ENCODE measurements at places on chromosomes 13 and 19. TPM values are rescaled to one million over a fixed set of nuclear protein-coding genes. Genes with fewer than 3 reads are reported as not detected.

Gene COMP
- total RNA-seq = not detected

Gene PLK5
- total RNA-seq = not detected

- peak overlapping the region; percentile 98 for H3K27ac ChIP-seq
- peaks cover 39% of the 10 kb centered on the region for H3K36me3 ChIP-seq
- no peak for DNase-seq
- H3K4me3 ChIP-seq = peak overlapping the region; percentile 100
- peaks cover 29% of the 10 kb centered on the region for H3K4me1 ChIP-seq
These were observed 2.7 kb downstream of the CALM3 start for GRCh38 chr19:46603752-46604231.

GRCh38 chr13:37960427-37960826 lies 90.9 kb upstream of the TRPC4 start:
- H3K27ac ChIP-seq = no peak overlapping the region
- no peaks in the 10 kb centered on the region for H3K36me3 ChIP-seq
- H3K4me1 ChIP-seq = no peaks in the 10 kb centered on the region
- no peak for DNase-seq

DNA sequence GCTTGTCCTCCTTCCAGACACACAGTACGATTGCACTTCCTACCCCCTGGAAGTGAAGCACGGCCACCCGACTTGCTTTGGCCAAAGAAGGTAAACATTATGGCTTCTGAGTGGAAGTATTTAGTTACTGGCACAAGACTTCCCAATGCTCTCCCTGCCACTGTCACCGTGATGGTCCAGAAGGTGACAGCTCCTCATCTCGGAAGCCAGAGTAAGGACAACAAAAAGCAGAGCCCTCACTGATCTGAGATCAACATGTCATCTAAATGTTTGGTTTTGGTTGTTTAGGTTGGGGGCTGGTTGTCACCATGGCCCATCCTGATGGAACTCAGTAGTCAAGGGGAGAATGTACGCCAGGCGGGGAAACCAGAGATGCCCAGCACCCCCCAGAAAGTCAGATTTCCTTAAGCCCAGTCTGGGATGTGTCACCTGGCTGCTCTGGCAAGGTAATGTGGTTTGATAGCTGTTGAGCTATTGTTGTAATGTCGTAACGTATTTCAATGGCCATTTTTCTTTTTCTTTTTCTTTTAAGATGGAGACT lies 170.1 kb upstream of the ZNF536 start:
- H3K4me1 ChIP-seq = no peaks in the 10 kb centered on the region
- peaks cover 2% of the 10 kb centered on the region for H3K27me3 ChIP-seq
- H3K4me3 ChIP-seq = no peak overlapping the region

Gene MYBPC2
- total RNA-seq = 0.22 TPM

GRCh38 chr13:73450583-73450982 lies 391.8 kb downstream of the KLF5 start:
- no peak for DNase-seq
- no peaks in the 10 kb centered on the region for H3K36me3 ChIP-seq
- H3K4me1 ChIP-seq = no peaks in the 10 kb centered on the region
- H3K27ac ChIP-seq = no peak overlapping the region
- H3K4me3 ChIP-seq = no peak overlapping the region
- H3K27me3 ChIP-seq = no peaks in the 10 kb centered on the region

DNA sequence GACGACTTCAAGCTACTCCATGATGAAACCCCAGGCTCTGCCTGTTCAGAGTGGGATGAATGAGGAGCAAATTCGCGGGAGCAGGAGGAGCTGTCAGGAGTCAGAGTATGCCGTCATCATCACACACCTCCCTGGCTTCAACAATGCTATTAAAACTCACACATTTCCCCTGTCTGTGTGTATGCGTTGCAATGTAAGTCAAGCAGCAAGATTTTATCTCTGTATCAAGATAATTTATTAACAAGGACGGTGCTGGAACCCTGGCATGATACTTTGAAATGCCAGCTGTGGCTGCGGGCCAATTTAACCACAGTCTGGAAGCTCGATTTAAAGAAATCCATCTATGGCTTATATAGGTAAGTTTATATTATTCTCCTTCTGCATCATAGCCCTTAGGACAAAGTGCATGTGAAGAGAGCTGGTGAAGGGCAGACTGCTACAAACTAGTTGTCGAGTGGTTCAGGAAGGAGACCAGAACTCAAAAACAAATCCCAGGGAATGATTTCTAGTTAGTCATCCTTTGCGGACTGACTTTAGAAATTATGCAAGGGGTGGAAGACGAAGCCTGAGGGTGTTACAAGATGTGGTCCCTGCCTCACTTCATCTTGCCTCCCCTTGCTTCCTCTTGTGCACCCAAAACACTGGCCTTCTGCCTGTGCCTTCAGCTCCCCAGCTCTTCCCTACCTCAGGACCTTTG lies 486.5 kb downstream of the COG6 start:
- H3K36me3 ChIP-seq = peaks cover 2% of the 10 kb centered on the region
- H3K27me3 ChIP-seq = no peaks in the 10 kb centered on the region
- DNase-seq = no peak
- H3K4me1 ChIP-seq = peaks cover 36% of the 10 kb centered on the region

GRCh38 chr13:97742084-97742483 lies 211.4 kb upstream of the IPO5 start:
- no peak overlapping the region for H3K4me3 ChIP-seq
- H3K4me1 ChIP-seq = no peaks in the 10 kb centered on the region
- no peaks in the 10 kb centered on the region for H3K36me3 ChIP-seq
- no peaks in the 10 kb centered on the region for H3K27me3 ChIP-seq

- H3K4me3 ChIP-seq = no peak overlapping the region
- peaks cover 3% of the 10 kb centered on the region for H3K27me3 ChIP-seq
- no peaks in the 10 kb centered on the region for H3K36me3 ChIP-seq
These were observed 194.3 kb downstream of the GPC6 start for GRCh38 chr13:93420887-93421286.

DNA sequence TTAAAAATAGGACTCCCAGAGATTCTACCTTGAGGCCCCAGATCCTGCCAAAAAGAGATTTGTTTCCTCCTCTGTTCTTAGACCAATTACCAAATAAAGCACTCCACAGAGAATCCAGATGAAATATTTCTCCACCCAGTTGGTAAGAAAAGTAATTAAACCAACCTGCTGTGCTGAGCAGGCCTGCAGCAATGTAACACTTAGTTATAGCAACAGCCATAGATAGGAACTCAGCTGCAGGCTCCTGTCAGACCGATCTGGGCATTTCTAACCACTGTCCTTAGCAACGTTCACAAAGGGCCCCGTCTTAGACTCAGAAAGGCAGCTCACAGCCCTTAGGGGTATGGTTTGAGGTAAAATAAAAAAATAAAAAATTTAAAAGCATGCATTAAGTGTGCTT lies 271.1 kb downstream of the KCNRG start:
- H3K4me1 ChIP-seq = peaks cover 22% of the 10 kb centered on the region
- H3K27ac ChIP-seq = no peak overlapping the region
- no peak overlapping the region for H3K4me3 ChIP-seq

GRCh38 chr13:40966298-40966697 lies 52.8 kb downstream of the ELF1 start:
- peaks cover 71% of the 10 kb centered on the region for H3K4me1 ChIP-seq
- H3K36me3 ChIP-seq = peaks cover 9% of the 10 kb centered on the region
- H3K27me3 ChIP-seq = no peaks in the 10 kb centered on the region
- no peak overlapping the region for H3K4me3 ChIP-seq
- H3K27ac ChIP-seq = no peak overlapping the region

Gene UPF1
- 113 TPM for total RNA-seq

GRCh38 chr13:46592385-46592784 lies 39.4 kb downstream of the LRCH1 start:
- peaks cover 2% of the 10 kb centered on the region for H3K27me3 ChIP-seq
- H3K36me3 ChIP-seq = peaks cover 5% of the 10 kb centered on the region
- H3K4me3 ChIP-seq = no peak overlapping the region
- DNase-seq = no peak

DNA sequence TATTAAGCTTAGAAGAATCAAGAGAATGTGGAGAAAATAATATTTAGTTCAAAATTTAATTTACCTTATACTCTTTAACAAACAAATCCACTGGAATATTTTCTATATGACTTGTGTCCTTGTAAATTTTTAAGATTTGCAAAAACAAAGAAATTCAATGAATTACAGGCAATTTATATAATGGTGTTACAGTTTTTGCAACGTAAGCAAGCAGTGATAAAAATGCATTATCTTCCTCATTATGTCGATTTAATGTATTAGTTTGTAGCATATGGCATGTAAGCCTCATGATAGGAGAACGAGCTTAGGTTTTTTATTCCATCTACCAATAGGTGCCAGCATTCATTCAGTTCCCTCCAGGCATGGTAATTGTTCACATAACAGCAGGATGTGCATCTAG lies 100.0 kb upstream of the PCDH9 start:
- no peaks in the 10 kb centered on the region for H3K27me3 ChIP-seq
- H3K36me3 ChIP-seq = no peaks in the 10 kb centered on the region
- no peak for DNase-seq
- H3K27ac ChIP-seq = no peak overlapping the region

- peaks cover 48% of the 10 kb centered on the region for H3K27me3 ChIP-seq
- H3K27ac ChIP-seq = peak overlapping the region; percentile 21
- H3K4me3 ChIP-seq = peak overlapping the region; percentile 9
- no peak for DNase-seq
- no peaks in the 10 kb centered on the region for H3K36me3 ChIP-seq
These were observed 3.4 kb downstream of the TMEM145 start for GRCh38 chr19:42316223-42317211.

DNA sequence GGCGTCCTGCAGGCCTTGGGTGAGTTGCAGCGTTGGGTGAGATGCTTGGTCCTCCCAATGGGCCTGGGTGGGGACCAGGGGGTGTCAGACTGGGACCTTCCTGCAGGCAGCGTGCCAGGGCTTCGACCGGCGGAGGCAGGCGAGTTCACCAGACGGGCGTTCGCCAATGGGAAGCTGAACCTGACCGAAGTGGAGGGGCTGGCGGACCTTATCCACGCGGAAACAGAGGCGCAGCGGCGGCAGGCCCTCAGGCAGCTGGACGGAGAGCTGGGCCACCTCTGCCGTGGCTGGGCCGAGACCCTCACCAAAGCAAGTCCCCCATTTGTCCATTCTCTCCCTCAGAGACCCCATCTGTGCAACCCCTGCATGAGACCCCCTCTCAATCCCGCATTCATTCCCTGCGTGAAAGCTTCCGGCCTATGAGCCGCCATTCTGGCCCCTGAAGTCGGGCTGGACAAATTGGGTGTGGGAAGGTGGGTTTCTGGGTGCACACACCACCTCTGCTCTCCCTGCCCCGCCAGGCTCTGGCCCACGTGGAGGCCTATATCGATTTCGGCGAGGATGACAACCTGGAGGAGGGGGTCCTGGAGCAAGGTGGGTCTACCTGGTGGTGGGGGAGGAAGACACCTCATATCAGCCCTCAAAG lies 1.2 kb downstream of the GTPBP3 start:
- no peak for DNase-seq
- H3K4me1 ChIP-seq = peaks cover 12% of the 10 kb centered on the region
- peaks cover 4% of the 10 kb centered on the region for H3K36me3 ChIP-seq
- H3K27ac ChIP-seq = peak overlapping the region; percentile 7
- peak overlapping the region; percentile 87 for H3K4me3 ChIP-seq

- no peak overlapping the region for H3K4me3 ChIP-seq
- no peak for DNase-seq
- no peaks in the 10 kb centered on the region for H3K36me3 ChIP-seq
- H3K27me3 ChIP-seq = no peaks in the 10 kb centered on the region
These were observed 6.5 kb upstream of the CDC34 start for GRCh38 chr19:525029-525428.

GRCh38 chr13:69461397-69461796 lies 646.2 kb upstream of the ATXN8OS start:
- no peak overlapping the region for H3K27ac ChIP-seq
- no peak overlapping the region for H3K4me3 ChIP-seq
- H3K4me1 ChIP-seq = no peaks in the 10 kb centered on the region
- H3K36me3 ChIP-seq = no peaks in the 10 kb centered on the region
- DNase-seq = no peak
- no peaks in the 10 kb centered on the region for H3K27me3 ChIP-seq

Gene ZFP28
- 2.8 TPM for total RNA-seq

DNA sequence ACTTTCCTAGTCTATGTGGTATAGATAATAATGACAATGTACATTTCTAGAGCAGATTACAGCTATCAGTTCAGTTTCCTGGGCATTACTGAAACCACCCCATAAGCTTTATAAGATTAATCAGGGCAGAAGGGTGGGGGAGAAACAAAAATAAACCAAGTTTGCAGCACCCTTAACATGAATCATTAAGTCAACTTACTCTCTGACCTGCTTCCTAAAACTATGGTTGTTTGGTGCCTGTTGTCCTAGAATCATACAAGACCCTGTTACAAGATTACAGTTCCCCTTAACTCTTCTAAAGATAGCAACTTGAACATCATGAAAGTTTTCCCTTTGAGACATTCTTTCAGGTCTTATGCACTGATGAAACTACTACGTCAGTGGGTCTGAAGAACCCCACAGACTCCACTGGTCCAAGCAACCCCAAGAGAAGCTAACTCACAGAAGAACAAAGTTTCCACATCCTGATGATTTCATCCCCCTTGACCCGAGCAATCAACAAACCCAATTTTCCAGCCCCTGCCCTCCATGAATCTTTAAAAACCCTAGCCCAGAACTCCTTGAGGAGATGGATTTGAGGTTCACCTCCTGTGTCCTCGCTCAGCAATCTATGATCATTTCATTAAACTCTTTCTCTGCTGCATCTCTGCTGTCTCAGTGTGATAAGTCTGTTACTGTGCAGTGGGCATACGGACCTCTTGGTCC lies 336.5 kb downstream of the FOXO1 start:
- H3K27me3 ChIP-seq = peaks cover 1% of the 10 kb centered on the region
- DNase-seq = no peak
- H3K27ac ChIP-seq = no peak overlapping the region
- H3K4me1 ChIP-seq = peaks cover 15% of the 10 kb centered on the region

Gene ZNF793
- 0.44 TPM for total RNA-seq

DNA sequence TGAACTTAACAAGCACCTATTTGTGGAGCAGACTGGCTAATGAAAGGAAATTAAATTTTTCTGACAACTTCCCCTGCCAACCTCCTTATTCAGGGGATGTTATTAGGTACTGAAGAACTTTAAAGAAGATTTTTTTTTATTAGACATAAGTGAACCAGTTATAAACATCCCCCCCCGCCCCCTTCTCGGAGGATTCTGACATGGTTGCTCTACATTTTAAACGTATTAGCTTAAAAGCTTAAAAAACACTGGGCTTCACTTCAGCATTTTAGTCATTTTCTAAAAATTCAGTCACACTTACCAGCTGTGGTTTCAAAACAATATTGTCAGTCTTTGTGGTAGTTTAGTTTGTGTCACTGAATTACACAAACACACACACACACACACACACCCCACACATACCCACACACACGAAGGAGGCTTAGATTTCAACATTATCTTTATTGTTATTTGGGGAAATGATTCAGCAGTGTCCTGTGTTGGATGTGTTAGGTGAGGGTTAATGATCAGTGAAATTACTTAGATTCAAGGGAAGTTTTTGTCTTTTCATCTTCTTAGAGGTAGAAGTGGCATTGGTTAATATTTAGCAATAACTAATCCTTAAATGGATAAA lies 145.7 kb downstream of the PCCA start:
- no peaks in the 10 kb centered on the region for H3K27me3 ChIP-seq
- H3K4me3 ChIP-seq = no peak overlapping the region
- peaks cover 15% of the 10 kb centered on the region for H3K4me1 ChIP-seq

DNA sequence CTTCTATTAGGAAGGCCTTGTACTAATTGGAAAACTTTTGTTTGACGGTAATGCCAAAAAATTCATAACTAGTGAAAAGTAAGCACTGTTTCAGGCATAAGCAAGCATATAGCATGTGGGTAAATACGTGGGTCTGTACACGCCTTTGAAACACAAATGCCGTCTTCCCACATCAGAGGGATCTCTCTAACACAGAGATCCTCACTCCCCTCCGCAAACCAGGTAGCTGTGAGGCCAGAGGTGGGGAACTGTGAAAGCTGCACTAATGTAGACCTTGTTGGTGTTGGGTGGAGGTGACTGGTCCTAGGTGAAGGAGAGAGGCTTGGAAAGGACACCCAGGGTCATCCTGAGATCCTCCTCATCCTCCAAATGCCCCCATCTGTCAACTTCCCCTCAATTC lies 16.0 kb upstream of the POU2F2 start:
- H3K27ac ChIP-seq = no peak overlapping the region
- H3K27me3 ChIP-seq = peaks cover 27% of the 10 kb centered on the region
- DNase-seq = no peak
- H3K4me1 ChIP-seq = no peaks in the 10 kb centered on the region
- H3K4me3 ChIP-seq = no peak overlapping the region
